ENCODE measurements at places on chromosomes 4 and X.

- DNase-seq, result no peak
These were observed 59.1 kb upstream of the RXFP1 start for GRCh38 chr4:158462611-158463010.

DNA sequence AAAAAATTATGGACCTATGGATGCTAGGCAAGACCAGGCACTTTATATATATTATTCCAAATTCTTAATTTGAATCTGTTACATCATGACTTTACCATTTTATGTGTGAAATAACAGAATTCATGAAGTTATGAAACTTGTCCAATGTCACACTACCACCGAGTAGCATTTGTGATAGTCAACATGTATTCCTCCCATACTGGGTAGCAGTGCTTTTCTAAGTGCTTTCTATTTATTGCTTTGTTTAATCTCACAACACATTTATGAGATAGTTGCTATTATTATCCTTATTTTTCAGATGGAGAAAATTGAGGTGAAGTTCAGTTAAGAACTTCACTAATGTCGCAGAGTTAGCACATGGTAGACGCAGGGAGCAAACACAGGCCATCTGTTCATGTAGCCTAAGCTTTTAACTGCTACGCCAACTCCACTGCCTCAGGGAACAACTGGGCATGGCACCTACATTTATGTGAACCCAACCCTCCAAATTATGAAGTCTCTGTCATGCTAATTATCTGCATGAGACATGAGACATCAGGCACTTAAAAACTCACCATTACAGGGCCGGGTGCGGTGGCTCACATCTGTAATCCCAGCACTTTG is 20.8 kb downstream of the GUCY1A1 start:
- DNase-seq, result no peak

- DNase-seq, result no peak
These were observed 27.7 kb downstream of the PDGFRA start for GRCh38 chr4:54256491-54257486.

- no peak for DNase-seq
These were observed 22.4 kb downstream of the TMEM33 start for GRCh38 chr4:41957634-41958033.

DNA sequence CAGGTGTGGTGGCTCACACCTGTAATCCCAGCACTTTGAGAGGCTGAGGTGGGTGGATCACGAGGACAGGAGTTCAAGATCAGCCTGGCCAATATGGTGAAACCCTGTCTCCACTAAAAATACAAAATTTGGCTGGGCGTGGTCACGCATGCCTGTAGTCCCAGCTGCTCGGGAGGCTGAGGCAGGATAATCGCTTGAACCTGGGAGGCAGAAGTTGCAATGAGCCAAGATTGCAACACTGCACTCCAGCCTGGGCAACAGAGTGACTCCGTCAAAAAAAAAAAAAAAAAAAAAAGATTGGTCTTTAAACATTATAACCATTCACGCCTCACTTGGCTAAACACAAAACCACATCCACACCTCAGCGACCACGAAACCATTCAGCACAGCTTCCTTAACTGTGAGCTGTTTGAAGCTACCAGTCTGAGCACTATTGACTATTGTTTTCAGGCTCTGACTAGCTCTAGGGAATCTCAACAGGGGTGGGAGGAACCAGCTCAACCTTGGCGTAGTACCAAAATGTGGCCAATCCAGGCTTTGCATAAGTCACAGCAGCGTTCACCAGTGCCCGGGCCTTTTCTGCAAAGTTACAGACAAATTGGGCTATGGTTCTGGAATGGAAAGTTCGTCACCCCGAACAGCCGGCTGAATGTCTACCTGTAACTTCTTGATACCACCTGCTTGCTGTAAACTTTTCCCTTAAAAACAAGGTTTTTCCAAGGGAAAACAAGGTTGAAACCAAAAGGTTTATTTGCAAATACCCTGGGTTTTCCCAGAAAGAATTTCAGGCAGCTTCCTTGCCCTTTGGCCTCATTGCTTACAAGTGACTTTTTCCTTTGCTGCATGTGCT is 73.6 kb upstream of the DHX15 start:
- DNase-seq, result no peak

DNA sequence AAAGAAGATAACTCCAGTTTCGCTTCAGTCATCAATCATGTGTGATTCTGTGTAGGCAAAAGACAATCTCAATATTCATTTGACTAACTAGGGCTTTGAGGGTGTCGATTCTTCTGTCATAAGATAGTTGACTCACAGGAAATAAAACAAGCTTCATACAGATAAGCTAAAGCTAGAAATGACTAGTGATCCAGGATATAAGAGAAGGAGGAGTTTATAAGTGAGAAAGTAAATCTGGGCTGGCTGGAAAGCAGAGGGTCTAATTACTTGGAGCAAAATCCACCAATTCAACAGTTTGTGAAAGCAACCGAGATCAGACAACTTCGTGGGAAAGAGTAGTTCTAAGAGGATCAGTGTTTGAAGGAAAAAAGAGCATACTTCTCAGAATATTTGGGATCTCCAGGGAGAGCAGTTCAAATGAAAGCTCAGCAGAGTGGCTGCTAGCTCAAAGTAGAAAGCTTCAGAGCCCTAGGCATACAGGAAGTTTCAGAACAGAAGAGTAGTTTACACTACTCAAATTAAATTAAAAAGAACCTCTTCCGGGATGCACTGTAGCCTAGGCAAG is 429.3 kb downstream of the INPP4B start:
- DNase-seq, result no peak

Data from chondrocyte (in vitro differentiated cells).